ENCODE measurements at places on chromosomes 2 and 18.

DNA sequence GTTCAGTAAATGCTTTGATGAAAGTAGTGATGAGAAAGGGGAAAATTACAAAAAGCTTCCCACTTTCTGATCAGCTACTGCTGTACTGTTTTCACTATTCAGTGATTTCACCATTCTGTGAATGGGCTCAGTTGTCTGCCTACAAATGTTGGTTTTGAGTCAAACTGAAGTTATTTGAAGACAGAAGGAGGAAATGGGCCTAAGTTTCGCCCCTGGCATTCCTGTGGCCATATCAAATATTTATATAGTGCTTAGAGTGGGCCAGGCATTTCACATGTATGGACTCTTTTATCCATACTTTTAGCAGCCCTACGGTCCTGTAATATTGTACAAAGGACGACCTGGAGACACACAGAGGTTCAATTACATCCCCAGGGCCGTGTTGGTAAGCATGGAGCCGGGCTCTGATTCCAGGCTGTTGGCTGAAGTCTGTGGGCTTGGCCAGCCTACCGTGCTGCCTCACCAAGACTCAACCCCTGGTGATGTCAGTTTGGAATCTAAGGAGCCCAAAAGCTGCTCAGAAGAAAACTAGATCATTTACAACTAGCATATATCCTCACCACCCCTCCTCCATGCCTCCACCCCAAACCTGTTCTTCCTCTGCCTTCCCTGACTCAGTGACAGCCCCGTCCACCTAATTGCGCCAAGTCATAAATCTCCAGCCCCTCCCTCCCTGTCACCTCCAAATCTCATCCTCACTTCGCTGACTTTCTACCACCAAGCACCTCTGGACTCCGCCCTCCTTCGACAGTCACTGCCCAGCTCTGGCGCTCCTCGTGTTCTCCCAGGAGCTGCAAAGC lies 10.1 kb upstream of the GRHL1 start:
- DNase-seq, result no peak

DNA sequence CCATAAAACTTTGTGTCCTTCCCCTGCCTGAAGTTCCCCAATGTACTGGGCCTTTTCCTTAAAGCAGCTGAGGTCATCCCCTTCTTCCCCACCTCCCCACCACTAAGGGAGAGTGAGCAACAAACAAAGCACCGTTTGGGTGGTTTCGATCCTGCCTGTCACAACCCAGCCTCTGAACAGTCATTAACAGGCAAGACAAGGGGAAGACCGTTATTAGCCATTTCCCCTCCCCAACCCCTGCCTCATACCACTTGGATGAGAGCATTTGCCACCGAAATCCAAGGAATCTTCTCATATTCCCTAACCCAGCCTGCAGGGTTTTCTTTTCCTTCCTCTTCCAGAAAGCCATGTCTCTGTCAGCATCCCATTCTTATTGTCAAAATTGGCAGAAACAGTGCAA lies 65.6 kb downstream of the STRADB start:
- no peak for DNase-seq

DNA sequence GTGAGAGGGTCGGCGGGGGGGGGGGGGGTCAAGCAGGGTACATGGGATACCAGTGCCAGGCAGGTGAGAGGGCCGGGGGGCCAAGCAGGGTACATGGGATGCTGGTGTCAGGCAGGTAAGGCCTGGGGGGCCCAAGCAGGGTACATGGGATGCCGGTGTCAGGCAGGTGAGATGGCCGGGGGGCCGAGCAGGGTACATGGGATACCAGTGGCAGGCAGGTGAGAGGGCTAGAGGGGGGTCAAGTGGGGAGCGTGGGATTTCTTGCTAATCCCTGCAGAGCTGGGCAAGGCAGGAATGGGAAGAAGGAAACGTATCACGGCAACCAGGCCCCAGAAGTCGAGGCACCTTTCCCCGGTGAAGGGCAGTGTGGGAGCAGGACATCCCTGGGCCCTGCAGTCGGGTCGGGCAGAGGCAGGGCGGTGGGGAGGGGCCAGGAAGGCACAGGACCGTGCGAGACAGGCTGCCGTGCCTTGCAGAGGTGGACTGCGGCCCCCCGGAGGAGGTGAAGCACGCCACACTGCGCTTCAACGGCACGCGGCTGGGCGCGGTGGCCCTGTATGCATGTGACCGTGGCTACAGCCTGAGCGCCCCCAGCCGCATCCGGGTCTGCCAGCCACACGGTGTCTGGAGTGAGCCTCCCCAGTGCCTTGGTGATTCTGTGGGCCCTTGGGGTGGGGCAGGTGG lies 49.3 kb downstream of the MTERF4 start:
- DNase-seq, result no peak

- DNase-seq, result no peak
These were observed 5.3 kb upstream of the NEU4 start for GRCh38 chr2:241803387-241804325.

DNA sequence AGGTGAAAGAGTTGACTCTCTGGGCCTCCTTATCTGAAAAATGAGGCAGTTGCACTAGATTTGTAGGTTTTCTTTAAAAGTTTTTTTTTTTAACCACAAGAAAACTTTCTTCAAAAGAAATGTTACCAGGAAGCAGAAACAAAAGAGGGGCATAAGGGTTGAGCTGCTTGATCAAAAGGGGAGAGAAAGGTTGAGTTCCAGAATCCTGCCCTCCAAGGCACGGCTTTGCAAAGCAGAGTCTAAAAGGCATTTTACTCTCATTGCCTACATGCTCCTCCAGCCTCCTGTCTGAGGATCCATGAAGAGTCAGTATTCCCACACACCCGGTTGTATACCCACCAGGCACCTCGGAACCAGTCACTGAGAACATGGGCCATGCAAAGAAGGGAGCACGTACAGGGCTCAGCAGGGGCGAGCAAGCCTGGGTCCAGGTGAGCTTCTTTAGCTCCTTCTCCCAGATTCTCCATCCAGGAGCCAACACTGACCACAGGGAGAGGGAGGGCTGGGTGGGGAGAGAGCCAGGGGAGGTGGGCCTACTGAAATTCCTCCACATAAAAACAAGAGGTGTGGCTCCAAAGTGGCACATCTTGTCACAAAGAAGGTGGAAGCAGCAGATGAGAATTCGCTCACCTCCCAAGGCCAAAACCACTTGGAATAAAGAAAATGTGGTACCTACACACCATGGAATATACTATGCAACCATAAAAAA lies 116.0 kb upstream of the EPC2 start:
- DNase-seq, result no peak

- DNase-seq, result peak; percentile 2
These were observed 489 bp downstream of the TRMT61B start for GRCh38 chr2:28869494-28870145.

- no peak for DNase-seq
These were observed 22.5 kb downstream of the STAT4 start for GRCh38 chr2:191128172-191128910.

DNA sequence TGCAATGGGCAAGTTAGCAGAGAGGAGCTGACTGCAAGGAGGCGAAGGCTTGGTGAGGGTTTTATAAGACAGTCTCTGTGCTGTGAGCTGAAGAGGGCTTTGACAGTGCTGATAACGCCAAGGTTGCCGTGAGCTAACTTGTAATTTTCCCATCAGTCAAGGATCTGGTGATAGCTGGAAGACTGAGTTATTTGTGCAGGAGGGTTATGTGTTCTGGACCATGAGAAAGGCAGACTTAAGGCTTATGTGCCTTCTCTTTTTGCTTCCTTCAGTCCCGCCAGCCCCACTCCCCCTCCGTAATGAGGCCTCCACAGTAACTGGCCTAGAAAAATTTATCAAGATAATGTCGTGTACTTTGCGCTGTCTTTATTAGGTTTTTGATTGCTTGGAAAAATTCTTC lies 94.6 kb downstream of the RTP5 start:
- no peak for DNase-seq

DNA sequence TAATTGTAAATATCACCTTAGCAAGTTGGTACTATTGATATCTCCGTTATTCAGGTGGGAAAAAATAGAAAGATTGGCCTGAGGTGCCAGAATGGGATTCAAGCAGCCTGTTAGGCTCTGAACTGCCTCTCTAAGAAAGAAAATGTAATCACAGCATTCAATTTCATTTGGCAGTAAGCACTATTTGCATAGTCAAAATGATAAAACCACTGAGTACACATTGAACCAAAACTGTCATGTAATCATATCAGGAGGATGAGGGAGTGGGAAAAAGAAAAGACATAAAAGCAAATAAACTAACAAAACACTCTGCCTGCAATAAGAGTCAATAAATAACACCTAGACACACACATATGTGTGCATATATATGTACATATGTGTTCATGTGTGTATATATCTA lies 103.9 kb upstream of the TACR1 start:
- DNase-seq, result no peak

DNA sequence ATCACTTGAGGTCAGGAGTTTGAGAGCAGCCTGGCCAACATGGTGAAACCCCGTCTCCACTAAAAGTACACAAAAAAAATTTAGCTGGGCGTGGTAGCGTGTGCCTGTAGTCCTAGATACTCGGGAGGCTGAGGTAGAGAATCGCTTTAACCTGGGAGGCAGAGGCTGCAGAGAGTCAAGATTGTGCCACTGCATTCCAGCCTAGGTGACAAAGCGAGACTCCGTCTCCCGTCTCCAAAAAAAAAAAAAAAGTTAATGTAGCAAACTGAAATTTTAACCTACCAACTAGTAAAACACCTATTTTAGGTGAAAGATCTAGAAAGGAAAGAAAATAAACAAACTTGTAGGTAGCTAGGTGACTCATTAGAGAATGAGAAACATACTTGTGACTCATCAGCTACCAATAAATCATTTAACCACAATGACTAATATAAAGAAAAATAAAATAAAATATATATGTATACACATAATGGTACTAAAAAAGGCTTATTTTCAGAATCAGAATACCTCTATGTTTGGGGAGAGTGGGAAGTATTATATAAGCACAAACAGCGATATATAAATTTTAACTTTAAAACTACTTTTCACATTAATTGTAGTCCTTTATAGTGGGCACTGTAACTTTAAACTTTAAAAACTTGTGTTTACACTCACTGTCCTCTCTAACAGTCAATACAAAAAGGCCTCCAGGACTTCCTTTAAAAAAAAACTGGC lies 36.6 kb downstream of the DARS1 start:
- no peak for DNase-seq
